Osteoblast (primary cell): ENCODE measurements at places on chromosomes 11 and 22.

GRCh38 chr22:49672014-49672516, 155.6 kb downstream of the BRD1 start:
- peak; percentile 64 for DNase-seq

- peak; percentile 95 for DNase-seq
Observed at GRCh38 chr11:67392183-67392715, 463 bp downstream of the RAD9A start.

GRCh38 chr22:47018010-47018910, 255.8 kb downstream of the TBC1D22A start:
- DNase-seq: peak; percentile 54

GRCh38 chr22:23437779-23438178, 142.3 kb downstream of the IGLL1 start:
- DNase-seq: no peak

DNA sequence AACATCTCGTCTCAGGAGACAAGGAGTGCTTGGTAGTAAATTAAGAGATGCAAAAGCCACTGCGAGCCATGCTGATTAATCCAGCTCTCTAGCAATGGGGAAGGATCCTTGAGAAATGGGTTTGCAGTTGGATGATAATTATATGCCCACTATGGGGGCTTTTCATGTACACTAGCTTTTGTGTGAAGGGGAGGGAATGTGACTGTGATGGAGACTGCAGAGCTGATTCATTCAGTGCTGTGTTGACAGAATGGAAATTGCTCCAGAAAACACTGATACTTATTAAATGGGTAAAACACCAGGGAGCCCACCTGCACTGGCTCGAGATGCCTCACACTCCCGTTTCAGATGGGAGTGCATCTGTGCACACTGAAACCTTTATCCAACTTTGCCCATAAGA, 37.0 kb upstream of the KIRREL3 start:
- no peak for DNase-seq

DNA sequence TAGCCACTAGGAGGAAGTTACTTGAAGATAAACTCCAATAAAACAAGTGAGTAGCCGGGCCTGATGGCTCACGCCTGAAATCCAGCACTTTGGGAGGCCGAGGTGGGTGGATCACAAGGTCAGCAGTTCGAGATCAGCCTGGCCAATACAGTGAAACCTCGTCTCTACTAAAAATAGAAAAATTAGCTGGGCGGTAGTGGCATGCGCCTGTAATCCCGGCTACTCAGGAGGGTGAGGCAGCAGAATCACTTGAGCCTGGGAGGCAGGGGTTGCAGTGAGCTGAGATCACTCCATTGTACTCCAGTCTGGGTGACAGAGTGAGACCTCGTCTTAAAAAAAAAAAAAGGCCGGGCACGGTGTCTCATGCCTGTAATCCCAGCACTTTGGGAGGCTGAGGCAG, 34.0 kb upstream of the CLPB start:
- no peak for DNase-seq

DNA sequence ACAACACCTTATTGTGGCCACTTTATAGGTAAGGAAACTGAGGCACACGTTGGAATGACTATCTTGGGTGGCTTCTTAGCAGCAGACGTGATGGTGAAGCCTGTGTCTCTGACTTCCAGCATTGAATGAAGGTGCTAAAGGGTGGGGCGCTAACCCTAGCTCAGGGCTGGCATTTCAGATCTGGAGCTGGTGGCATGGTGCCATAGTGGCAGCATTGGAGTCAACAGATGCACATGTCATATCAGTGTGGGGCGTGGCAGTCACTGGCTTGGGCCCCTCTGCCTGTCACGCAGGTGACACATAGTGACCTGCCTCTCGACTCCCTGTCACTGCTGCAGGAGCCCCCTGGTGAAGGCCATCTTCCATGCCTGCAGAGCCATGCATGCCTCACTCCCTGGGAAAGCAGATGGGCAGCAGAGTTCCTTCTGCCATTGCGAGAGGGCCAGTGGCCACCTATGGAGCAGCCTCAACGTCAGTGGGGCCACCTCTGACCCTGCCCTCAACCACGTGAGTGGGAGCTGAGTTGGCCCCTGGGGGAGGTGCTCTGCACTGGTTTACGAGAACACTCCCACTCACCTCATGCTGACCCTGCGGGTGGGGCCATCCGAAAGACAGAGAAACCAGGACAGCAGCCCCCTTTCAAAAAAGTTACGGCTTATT, 14.8 kb downstream of the SHISA8 start:
- no peak for DNase-seq
